ENCODE measurements at places on chromosomes 3 and 15. TPM values are rescaled to one million over a fixed set of nuclear protein-coding genes. Genes with fewer than 3 reads are reported as not detected.

Gene IREB2
- total RNA-seq: 23.4 TPM

Gene AGTR1
- total RNA-seq: 0.55 TPM

Gene CELSR3
- 1.00 TPM for total RNA-seq

Gene MYZAP
- 1.6 TPM for total RNA-seq

Gene GOLGA8T
- not detected for total RNA-seq

Gene BFSP2
- total RNA-seq: not detected

Gene VIPR1
- not detected for total RNA-seq

Gene ADAMTS17
- 0.11 TPM for total RNA-seq

Gene SLC2A2
- total RNA-seq: not detected

Gene MINAR1
- 0.66 TPM for total RNA-seq

Gene CGNL1
- 1.5 TPM for total RNA-seq
